ENCODE measurements at places on chromosomes 4 and X.

GRCh38 chr4:98514741-98515469, 143.5 kb downstream of the TSPAN5 start:
- DNase-seq: no peak

DNA sequence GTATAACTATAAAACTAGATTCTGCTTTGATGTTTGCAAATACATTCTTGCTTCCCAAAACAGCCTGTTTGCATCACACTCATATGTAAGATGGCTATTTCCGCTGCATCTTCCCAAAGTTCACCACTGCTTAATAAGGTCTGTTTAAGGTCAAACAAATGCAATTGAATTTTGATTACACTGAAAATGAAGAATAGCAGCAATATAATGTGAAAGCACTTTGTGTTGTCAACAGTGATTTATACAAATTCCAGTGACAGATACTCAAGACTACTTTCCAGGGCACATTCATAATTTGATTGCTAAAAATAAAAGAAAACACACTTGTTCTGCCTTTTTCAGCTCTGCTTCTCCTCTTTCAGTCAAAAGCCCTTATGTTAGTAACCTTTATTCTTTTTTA, 8.1 kb upstream of the PGAM4 start:
- no peak for DNase-seq

DNA sequence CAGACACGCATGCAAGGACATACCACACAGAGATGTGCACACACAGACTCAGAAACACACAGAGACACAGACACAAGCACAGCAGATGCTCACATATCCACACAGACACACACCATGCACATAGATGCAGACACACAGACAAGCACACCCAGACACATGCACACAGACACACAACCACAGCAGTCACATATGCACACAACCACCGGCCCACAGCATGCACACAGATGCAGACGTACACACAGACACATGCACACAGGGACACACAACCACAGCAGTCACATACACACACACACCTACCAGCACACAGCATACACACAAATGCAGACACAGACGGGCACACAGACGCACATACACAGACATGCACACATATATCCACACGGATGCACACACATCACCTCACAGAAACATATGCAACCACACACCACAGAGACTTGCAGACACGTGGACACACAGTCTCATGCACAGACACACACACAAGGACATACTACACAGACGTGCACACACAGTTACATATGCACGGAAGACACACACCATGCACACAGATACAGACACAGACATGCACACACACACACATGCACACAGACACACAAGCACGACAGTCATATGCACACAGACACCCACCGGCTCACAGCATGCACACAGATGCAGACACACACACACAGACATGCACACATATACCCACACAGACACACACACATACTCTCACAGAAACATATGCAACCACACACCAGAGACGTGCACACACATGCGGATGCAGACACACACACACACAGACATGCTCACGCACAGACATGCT, 25.2 kb upstream of the SLC25A6 start:
- DNase-seq: no peak

GRCh38 chrX:51608126-51608525, 10.6 kb downstream of the CENPVL3 start:
- DNase-seq: no peak

DNA sequence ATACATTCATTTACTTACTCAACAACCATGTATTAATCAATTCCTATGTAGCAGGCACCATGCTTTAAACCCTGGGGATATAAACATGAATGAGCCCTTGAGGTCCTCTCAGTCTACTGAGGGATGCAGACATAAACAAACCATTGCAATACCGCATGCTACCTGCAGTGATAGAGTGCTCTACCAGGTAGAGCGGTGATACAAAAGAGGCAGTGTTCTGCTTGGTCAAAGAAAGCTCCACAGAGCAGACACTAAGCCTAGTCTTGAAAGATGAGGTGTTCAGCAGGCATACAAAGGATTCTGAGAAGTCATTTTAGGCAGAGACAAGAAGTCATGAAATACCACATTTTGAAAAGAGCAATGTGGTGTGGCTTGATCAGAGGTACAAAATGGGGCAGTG, 26.9 kb upstream of the AMOT start:
- no peak for DNase-seq

DNA sequence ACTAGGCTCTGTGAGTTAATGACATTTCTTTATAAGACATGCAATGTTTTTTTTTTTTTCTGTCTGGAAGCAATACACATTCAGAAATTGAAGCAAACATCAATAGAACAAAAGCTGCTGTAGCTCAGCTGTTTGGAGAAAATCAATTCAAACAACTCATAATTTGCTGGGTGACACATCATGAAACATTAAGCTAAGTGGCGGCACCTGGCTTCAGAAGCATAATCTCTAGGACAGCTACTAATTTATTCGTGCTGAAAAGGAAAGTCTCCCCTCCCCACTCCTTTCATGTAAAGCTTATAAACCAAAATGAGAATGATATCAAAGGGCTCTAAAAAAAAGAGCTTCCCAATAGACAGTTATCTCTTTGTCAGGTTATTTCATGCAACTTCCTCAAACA, 73.9 kb downstream of the LUZP4 start:
- DNase-seq: no peak

DNA sequence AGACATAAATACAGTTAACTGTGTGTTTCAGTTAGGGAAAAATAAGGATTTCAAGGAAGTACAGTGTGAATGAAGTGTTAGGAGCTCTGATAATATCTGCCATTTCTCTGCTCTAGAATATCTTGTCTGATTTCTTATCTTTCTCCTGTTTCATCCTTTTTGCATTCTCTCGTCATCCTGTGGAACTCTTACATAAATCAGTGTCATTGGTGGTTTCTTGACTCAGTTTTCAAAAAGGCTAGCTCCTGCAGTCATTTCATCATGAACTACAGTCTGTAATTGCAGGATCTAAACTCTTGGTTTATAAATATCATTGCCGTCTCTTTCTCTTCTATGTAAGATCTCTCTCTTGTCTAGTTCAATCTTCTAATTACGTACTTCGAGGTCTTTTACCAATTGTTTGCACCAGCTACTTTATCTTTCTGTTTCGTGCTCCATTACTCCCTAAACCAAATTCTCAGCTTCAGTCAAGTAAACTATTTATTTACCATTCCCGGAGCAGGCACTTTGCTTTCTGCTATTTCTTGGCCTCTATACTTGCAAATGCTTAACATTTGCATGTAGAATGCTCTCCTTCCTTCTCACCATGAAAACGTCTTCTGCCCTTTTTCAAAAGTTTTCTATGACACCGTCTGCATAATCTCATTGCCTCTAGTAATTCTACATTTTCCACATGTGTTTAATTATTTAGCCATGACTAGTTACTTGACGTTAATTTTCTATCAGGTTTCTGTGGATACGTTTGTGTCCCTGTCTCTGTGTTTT, 294.0 kb downstream of the TENM3 start:
- DNase-seq: no peak

GRCh38 chrX:129769467-129770154, 10.1 kb upstream of the SASH3 start:
- DNase-seq: peak; percentile 38

DNA sequence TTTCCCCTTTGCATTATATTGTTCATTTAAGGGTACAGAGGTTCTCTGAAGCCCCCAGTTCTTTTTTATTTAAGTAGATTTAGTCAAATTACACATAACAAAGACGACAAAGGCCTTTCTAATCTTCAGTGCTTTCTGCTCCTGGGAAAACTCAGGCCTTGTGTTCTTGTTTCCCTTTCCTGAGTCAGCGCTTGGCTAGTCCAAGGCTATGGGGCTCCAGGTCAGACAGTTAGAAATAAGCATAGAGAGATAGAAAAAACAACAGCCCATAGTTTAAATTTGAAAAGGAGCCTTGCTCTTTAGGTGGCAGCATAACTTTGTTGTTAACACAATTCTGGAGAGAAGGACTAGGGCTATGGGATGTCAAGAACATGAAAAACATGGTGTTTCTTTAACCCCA, 97.3 kb downstream of the PPP1R2C start:
- DNase-seq: no peak

DNA sequence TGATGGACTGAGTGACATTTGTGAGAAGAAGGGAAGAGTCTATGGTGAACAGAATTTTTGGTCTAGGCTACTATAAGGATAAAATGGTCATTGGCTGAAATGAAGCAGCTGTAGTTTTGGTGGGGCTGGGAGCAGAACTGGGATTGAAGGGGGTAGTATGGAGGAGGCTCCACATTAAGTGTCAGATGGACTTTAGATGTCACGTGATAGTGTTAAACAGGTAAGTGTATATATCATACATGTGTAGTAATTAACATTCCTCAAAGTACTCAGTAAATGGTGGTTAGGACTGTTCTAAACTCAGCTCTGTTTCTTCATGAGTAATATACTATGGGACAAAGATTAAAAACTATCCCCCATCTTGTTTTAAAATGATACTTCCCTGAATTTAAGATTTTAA, 947.9 kb downstream of the PDHA2 start:
- DNase-seq: no peak

- DNase-seq: no peak
Observed at GRCh38 chr4:39931441-39931901, 46.2 kb downstream of the PDS5A start.

DNA sequence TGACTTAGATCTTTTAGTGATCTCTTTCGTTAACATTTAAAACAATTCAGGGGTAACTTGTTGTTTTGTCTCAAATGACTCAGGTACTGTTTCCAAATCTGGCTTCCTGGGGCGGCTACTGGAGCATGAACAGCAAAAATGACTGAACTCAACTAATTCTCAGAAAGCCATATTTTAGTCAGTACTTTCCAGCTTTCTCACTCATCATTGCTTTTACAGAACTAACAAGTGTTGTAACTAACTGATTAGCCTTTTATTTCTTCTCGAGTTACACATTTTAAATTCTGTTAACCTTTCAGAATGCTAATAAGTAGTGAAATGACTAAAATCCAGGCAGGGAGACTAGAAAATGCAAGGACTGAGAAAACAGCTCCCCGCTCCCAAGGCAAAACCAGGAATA, 55.3 kb downstream of the JADE3 start:
- no peak for DNase-seq

- no peak for DNase-seq
Observed at GRCh38 chr4:3035674-3036073, 38.7 kb downstream of the HTT-AS start.

- DNase-seq: no peak
Observed at GRCh38 chr4:48275686-48276085, 6.0 kb upstream of the TEC start.

DNA sequence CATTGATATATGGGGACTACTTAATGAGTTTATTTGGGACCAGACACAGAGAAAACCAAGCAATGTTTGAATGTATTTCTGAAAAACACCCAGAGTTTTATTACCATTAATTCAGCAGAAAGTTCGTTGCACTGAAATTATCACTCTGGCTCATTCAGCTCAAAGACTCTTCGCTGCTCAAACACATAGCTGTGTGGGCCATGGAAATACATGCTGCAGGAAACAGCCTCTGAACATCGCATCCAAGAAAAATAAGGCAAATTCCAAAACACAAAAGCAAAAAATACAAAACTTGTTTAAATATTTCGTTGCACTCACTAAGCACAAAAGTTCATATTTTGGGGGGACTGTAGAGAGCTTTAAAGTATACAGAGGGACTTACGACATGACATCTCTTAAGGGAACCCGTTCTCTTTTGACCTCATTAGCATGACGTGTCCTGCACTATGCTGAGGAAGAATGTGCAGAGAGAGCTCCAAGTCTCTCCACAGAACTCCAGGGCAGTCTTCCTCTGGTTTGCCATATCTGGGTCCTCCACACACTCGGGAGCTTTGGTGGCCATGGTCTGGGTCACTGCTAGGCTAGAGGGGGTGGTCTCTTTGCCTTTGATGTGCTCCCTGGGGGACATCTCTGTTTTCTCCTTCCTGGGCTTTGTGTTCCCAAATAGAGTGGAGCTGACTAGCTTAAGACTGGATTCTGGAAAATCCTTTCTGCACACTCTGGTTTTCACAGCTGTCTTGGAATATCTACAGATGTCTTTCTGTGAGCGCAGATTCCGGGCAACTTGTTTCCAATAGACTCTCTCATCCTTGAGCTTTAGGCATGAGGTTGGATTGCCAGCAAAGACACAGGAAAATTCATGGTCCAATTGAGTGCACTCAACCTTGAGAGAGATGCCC, 2.8 kb downstream of the FGFBP1 start:
- no peak for DNase-seq

GRCh38 chrX:72060196-72060920, 71.4 kb downstream of the RTL5 start:
- DNase-seq: no peak

- DNase-seq: no peak
Observed at GRCh38 chr4:83247415-83248357, 36.9 kb downstream of the COQ2 start.

DNA sequence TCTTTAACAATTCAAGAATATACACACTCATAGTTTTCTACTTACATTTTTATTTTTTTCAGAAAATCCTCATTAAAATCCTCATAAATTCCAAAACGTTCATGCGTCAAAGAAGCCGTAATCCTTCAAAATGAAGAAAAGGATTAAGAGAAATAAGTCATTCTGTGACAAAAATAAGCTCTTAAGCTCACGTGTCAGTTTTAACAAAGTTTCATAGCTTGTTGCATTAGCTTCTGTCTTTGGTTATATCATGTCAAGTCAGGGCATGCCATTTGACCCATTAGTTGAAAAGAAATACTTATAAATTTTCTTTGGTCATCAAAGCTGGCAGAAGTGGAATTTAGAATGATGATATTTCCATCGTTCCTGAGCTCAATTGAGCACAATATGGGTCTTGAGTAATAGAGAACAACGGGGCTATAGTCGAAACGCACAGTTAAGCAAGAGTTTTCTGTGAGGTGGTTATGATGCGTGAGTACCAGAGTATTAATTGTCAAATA, 185.2 kb upstream of the CTSO start:
- DNase-seq: no peak

- DNase-seq: no peak
Observed at GRCh38 chrX:129086802-129087201, 436.5 kb downstream of the SMARCA1 start.

DNA sequence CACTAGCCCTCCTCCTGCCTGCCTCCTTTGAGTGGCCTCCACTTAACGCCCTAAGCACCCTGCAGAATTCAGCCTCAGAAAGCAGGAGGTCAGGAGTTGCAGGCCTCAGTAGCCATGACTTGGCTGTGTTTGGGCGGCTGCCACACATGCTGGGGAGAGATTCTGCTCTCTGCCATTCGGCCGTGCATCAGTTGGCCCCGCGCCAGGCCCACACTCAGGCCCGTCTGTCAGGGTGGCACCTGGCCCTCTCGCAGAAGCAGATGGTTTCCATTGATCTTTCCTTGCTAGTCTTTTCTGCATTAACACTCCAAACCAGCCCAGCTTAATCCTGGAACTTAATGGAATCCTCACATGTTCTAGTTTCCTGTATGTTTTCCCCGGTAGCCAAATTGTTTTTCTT, 30.7 kb upstream of the ATP6AP2 start:
- no peak for DNase-seq

GRCh38 chr4:76605099-76605563, 170.1 kb downstream of the SHROOM3 start:
- no peak for DNase-seq

- DNase-seq: no peak
Observed at GRCh38 chr4:145485120-145485519, 3.5 kb downstream of the SMAD1 start.

All from stimulated activated CD8-positive, alpha-beta memory T cell treated with anti-CD3 and anti-CD28 coated beads, Interleukin-2, amount 100 ng/mL, for 1 hour (primary cell).